ENCODE measurements at places on chromosomes 12 and 14.

DNA sequence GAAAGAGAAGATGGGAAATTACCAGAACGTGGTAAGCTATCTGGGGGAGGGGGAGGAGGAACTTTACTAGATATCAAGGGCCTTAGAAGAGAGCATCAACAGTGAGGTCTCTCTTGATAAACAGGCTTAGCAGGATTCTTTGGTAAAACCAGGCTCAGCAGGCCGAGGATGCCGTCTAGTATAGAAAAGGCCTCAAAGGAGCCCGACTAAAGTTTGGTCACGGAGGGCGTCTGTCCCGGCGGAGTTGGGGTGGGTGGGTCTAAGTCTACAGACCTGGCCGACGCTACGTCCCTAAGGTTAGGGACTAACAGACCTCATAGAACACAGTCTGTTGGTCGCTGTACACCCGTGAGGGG, 538 bp upstream of the TIGAR start:
- no peak for DNase-seq

DNA sequence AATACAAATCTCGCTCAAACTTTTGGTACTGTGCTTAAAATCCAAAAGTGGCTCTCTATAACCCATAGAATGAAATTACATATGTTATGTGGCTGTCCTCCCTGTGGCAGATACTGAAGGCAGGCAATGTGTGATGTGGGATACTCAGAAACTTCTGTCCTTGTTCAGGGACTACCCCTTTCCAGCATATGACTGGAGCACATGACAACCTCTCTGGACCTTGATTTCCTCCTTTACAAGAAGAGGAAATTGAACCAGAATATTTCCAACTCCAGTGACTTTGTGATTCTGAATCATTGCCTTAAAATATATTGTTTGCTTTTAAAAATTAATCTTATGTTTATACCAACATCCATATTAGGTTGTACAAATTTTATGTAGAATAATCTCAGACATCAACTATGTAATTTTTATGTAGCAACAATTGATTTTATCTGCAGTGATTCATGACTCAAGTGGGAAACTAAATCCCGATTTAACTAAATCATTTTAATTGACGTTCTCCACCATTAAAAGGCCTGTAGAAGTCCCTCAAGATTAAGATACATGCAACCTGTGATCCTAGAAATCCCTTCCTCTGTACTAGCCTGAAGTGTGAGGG, 162.4 kb downstream of the AKAP6 start:
- DNase-seq, result no peak

DNA sequence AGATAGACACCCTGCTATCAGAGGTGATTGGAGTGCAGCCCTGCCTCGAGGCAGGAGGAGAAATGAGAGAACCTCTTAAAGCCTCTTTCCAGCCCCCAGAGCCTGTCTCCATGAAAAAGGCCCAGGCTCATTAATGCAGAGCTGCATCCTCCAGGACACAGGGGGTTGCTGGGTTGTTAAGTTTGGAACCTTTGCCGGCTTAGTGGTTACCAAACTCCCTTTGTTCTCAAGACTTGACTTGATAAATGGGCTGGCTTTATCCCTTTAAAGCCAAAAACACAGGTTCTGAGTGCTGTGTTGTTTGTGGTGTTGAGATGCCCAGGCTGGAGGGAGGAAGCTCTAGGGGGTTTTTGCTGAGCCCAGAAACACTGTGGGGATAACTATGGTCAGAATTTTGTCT, 71.0 kb downstream of the DAD1 start:
- no peak for DNase-seq

- no peak for DNase-seq
Measured at GRCh38 chr12:32120419-32120818, 13.8 kb downstream of the BICD1 start.

- no peak for DNase-seq
Measured at GRCh38 chr14:93121030-93121834, 5.5 kb upstream of the ITPK1 start.

GRCh38 chr12:42261708-42262107, 23.7 kb upstream of the YAF2 start:
- no peak for DNase-seq

- DNase-seq, result no peak
Measured at GRCh38 chr12:3325736-3326135, 165.3 kb upstream of the PRMT8 start.

GRCh38 chr14:33068626-33069025, 129.9 kb downstream of the NPAS3 start:
- no peak for DNase-seq

- peak; percentile 84 for DNase-seq
Measured at GRCh38 chr14:32076278-32077080, 625 bp upstream of the ARHGAP5 start.

DNA sequence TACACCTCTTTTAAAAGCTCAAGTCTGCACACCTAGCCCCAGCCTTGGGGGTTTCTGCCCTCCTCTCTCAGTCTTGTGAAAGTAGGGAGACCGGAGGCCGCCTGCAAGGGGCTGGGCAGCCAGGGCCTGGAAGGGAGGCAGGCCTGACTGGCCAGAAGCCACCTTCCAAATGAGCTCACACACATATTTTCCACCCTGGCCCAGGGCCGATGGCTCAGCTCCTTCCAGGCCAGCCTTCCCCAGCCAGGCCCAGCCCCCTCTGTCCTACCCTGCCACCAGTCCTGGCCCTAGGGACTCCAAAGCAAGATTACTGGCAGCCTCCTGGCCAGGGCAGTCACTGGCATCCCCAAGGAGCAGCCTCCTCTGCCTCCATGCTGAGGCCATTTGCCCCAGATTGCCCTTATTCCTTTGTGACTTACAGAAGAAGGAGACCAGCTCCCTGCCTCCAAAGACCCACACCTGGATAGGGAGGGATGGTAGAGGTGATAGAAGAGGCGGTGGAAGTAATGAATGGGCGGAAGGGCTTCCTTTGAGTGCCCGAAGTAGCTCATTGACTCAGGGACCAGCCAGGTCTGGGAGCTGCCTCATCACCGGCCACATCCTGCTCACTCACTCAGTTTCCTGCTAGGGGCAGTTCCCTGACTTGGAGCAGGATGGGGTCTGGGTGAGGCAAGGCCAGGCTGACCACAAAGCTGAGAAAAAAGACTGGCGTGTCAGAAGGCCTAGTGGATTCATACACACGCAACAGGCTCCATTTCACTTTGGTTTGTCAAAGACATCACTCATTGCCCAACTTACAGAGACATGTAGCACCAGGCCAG, 14.8 kb downstream of the MMP14 start:
- DNase-seq, result no peak

DNA sequence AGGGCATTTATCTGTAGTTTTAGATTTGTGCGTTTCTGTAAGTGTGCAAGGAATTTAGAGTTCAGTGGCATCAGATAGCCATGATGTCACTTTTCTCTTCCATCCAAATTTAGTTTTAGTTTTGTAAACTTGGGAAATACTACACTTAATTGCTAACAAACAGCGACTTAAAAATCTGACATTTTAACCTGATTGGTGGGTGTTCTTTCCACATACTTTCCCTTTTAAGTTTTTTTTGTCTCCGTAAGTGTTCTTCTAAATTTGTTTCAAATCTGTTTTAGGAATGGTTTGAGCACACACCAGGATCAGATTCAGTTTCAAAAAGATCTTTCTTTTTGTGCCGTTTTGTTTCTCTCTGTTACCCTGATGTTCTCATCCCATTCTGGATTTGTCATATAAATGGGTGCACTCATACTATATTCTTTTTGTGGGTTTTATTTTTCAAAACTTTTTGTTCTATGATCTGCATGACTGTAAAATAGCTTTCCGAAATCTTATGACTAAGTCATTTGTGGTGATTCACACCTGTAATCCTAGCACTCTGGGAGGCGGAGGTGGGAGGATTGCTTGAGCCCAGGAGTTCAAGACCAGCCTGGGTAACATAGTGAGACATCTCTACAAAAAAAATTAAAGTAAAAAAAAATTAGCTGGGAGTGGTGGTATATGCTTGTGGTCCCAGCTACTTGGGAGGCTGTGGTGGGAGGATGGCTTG, 58.9 kb downstream of the FBXO34 start:
- no peak for DNase-seq

DNA sequence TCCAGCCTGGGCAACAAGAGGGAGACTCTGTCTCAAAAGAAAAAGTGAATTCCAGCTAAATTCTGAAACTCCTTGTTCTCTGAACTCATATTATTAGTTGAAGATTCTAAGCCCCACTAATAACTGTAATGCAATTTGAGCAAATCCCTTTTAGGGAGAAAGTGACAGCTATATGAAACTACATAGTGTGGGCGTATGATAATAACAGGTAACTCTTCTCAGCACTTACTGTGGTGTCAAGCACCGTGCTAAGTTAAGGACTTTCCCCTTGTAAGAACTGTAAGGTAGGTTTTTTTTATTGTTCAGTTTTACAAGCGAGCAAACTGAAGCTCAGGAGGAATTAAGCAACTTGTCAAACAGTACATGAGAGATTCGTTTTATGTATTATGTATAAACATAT, 5.4 kb downstream of the ANKRD13A start:
- DNase-seq, result no peak

DNA sequence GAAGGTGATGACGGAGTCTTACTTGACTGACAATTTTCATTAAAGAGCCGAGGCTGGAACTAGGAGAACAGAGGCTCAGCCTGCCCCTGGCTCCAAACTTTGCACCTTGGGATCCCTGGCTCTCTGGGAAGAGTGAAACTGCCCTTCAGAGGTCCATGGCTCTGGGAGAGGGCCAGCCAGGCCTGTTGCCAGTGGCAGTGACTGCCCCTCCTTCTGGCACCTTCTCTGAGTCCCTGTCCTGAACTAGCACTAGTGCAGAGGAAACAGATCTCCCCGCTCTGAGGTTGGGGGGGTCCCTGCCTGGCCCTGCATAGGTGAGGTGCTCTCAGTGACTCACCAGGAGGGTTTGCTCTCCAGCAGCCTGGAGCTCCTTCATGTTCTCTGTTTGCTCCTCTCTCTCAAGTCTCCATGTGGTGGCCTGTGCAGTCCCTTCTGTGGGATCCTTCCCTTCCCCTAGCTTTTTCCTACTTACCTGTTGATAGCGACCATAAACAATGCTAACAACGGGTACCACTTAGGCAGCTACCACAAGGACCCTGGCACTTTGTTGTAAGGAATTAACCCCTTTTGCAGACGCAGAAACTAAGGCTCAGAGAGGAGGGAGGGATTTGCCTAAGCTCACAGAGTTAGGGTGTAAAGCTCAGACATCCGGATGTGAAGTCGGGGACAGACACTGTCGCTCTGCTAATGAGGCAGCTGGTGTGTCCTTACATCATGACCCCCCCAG, 22.4 kb downstream of the FAM222A start:
- DNase-seq, result no peak

DNA sequence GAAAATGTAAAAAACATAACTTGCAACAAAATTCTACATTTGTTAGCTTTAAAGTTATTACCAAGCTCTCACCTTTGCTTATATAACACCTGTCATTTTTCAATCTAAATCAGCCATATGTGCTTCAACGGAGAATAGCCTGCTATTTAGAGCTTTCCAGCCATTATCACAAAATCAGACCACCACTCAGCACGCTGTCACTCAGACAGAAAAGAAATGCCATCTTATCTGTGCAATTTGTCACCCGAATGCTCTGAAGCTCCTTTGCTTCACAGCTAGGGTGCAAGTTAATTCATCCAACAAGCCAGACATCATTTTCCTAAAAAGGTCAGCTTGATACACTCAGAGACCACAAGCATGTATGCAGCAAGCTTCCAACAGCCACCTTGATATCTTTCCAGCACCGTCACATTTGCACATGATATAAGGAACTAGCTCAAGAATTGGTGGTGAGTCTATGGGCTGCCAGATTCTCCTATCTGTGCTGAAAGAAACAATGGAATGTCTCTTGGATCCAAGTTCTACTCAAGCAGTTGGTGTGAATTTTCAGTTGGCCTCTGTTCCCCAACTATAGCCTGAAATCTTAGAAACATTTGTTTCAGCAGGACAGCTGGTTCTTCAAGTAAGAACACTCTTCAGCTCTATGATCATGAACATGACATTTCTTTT, 20.0 kb upstream of the IFNG-AS1 start:
- DNase-seq, result no peak

DNA sequence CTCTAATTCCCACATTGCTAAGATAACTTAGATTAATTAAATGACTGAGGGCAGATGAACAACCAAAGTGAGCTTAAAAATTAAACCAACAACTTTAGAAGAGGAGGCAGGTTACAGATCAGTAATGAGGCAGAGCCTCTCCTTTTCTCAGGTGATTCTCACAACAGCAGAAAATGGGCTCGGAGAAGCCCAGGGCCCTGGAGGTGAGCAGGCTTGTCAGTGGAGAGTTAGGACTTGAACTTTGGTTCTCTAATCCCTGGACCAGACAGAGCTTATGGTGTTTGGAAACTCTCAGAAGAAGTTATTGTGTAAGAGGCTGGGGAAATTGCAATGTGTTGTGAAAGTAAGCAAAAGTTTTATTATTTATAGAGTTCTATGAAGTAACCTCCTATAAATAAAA, 2.8 kb downstream of the TRHDE start:
- DNase-seq, result no peak

- no peak for DNase-seq
Measured at GRCh38 chr12:114649585-114649984, 34.4 kb downstream of the TBX3 start.

DNA sequence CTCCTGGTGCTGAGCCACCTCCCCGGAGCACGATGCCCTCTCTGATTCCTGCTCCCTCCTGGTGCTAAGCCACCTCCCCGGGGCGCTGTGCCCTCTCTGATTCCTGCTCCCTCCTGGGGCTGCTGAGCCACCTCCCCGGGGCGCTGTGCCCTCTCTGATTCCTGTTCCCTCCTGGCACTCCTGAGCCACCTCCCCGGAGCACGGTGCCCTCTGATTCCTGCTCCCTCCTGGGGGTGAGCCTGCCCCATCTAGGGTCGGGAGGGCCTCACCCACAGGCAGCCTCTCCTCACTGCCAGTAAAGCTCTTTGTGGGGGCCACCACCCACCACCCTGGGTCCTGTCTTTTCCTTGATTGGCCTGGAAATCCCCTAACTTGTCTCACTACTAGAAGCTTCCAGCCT, 327.6 kb upstream of the SFSWAP start:
- no peak for DNase-seq

- no peak for DNase-seq
Measured at GRCh38 chr12:117699575-117699974, 269.2 kb downstream of the KSR2 start.

DNA sequence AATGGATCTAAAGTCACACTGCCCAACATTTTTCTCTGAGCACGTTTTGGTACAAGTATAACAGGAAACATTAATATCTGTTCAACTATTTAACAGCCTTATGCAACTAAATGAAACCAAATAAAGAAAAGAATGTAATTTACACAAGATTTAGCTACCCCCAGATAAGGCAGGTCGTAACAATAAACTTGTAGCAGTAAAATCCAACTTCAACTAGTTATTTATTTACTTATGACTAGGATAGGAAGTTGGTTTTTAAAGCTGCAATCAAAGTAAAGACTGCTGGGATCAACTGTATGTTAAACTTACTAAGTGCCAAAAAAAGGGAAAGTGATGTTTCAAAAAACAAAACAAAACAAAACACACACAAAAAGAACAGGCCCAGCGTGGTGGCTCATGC, 30.9 kb downstream of the FERMT2 start:
- DNase-seq, result no peak

DNA sequence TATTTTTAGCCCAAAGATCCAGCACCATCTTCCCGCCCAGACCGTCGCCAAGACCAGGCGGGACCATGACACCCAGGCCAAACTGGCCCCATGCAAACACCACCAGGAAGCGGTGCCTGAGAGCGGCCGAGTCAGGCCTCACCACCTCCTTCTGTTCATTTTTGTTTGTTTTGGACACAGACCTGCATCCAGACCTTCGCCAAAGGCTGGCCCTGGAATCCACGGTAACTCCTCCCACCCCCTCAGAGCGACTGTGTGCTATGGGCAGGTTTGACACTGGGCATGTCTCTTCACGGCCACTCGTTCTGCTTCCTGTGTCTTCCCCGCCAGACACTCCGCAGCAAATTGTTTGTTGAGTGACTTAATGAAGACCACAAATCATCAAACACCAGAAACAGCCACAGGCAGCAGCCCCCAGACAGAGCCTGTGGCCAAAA, 47.1 kb downstream of the NCOR2 start:
- DNase-seq, result no peak
